ENCODE measurements at places on chromosomes 7 and 10.

GRCh38 chr10:92450896-92451295, 123.0 kb downstream of the IDE start:
- DNase-seq = no peak

- DNase-seq = peak; percentile 75
Measured at GRCh38 chr10:33248638-33249037, 85.8 kb downstream of the NRP1 start.

DNA sequence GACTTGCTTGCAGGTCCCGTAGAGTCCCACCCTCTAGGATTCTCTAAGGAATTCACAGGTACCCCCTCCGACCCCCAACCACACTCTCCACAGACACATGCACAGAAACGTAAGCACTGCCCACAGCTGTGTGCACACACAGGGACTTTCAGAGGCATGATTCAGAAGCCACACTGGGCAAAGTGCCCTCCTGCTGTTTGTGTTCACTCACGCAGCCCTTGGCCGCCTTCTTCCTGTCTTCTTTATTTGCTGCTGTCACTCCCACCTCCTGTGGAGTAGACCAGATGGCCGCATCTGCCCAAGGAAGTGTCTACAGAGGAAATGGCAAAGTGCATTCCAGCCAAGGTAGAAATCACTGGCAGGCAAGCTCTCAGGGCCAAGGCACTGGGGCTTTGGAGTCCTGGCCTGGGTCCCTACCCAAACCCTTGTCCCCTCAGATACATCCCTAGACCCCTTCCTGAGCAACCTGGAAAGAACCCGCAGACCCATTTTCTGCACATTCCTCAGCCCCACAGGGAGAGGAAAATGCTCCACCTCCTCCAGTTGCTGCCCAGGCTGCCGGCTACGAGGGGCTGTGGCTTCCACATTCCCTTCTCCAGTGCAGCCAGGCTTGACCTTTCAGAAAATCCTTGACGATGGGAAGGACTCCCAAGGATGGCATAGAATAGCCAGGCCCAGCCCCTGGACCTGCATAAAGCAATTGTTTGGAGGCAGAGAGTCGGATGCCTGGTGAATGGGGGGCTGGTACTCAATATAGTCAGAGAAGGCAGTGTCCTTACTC, 21.6 kb upstream of the GIMAP8 start:
- DNase-seq = peak; percentile 57

DNA sequence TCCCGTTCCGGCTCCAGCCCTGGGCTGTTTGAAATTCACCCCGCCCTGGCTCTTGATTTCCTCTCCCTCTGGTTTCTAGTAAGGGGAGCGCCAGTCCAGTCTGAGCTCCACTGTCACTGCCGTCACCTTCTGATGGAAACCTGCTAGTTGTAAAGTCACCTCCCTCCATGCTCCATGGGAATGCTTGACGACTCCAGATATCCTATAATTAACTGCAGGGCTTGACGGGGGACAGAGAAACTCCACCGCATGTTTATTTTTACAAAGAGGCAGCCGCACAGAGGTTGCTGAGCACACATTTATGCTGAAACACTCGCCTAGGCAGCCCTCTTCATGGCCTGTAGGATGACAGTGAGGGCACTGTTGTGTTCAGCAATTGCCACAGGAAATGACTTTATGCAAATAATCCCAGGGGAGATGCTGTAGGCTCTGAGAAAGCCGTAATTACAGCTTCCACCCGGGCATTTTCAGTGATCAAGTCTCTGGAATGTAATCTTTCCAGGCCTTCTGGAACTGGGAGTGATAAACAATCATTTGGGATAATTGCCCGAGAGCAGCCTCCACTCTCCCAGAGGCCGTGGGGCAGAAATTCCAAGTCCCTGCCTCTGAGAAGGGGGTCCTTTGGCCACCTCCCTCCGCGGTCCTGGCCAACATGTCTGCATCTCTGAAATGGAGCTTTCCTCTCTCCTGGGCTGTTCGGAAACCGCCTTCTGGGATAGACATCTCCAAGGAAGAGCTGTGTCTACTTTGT, 300.5 kb downstream of the KLF6 start:
- peak; percentile 66 for DNase-seq

DNA sequence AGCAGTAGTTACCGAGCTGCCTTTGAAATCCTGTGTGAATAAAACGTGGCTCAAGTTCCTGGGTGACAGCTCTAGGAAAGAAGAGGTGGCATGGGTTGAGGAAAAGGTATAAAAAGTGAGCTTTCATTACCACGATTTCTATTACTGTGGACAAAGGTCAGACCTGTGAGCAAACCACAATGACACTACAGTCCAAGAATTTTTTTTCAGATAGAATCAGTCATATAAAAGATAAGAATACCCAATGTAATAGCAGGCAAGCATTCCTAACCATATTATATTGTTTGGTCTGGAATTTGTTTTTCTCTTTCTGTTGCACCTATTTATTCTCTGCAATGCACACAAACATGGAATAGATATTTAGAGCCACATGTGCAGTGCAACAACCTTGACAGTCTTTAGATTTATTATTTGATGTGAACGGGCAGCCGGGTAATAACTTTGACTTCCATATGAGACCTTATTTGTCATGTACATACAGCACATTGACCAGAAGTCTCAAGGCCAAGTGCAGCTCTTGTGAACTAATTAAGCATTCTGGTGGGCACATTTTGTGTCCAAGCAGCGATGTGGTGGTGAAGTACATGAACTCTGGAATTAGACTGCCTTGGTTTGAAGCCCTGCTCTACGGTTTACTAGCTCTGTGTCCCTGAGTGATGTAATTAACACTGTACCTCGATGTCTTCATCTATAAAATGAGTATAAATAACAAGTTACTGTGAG, 156.8 kb downstream of the NRCAM start:
- DNase-seq = peak; percentile 78

DNA sequence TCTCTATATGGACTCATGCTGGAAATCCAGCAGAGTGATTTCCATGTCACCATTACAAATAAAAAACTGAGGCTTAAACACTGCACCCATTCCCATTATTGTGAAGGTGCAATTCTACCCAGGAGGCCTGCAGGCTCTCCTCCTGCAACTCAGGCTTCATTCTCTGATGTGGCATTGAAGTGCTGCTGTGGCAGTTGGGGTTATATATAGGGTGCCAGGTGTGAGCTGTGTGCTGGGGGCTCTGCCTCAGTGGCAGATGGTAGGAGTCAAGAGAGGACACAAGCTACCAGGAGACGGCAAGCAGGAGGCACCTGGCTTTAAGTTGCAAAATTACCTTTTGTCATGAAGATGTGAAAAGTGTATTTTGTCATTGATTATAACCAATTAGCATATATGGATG, 21.3 kb downstream of the ZNF107 start:
- no peak for DNase-seq

GRCh38 chr10:69973678-69974077, 79.0 kb upstream of the MACROH2A2 start:
- no peak for DNase-seq

DNA sequence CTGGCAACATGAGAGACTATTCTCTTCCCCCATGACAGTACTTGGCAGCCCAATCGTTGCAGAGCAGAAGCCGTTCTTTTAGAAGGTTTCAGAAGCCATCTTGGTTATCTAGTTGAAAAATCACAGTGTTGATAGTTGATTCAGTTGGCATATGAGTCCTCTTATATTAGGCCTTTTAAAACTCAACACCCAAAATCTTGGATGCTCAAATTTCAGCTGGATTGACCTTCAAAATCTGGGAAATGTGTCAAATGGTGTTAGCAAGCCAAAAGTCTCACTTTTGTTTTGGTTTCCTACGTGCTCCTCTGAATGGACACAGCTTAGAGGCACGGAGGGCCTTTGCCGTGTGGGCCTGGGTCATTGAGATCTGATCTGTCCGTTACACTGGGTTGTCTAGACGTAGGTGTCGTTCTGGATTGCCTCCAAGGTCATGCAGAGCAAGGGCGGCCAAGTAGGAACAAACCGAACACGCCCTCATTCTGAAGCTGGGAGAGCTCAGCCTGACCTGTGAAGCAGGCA, 59.3 kb upstream of the BMPER start:
- DNase-seq = no peak

DNA sequence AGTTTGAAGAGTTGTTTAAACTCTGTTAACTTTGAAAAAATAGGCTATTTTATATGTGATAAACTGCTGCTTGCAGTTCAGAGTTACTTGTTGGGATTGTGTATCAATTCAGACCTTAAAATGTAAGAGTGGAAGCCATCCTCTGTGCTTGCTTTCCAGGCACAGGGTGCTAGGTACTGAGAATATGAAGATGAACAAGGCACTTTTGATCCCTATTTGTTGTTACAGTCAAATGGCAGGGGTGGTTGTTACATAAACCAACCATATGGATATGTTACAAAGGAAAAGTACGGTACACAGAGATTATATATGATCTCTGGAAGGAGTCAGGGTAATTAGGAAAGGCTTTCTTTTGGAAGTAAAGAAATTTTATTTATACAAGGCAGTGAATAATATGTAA, 63.8 kb downstream of the REEP3 start:
- DNase-seq = no peak

DNA sequence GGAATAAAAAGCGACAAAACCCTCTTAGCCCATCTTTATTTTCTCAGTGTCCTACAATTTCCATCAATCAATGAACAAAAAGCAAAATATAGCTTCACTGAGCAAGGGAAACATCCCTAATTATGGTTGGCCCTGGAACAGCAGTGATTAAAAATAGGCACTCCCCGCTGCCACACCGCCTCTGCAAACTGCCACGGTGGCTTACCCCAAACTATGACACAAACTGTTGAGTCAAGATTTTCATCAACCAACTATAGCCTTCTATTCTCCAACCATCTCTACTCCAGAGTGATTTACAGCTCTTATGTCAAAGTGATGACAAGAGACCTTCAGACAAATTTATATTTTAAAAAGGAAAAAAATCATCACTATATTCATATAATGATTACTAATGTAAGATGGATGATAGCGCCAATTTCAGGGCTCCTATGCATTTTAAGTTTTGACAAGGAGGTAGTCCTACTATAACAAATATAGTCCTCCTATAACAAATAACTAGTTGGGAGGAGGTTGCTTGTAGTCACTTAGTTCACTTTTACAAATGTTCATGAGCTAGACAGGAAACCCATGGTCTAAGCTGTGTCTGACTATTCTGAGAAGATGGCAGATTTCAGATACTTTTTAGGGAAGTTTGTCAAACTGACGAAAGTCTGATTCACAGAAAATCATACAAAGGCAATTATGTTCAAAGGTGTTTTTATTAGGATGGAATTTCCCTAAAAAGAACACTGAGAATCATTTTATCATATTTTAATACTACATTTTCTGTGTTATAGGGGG, 26.3 kb downstream of the DENND11 start:
- DNase-seq = no peak

DNA sequence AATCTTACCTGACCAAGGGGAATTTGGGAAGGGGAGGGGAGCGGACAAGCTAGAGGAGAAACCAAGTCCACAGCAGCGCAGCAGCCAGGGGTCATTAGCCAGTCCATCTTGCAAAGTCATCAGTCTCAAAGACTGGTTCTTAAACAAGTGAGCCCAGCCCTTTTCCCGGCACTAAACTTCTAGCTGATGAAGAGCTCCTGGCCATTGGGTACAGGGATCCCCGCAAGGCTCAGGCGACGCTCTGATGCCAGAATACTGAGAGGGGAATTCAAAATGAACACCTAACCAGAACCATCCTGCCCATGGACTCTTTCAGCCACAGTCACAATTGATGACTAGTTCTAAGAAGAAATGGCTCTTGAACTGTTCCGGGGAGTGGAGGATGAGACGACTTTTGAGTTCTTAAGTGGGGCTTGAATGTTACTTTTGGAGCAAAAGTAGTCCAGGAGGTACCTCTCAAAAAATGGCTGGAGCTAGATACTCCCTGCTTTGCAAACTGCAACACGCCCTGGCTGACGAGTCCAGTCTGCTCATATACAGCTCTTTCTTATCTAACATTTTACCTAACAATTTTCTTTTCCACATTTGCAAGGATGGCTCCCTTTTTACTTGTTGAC, 2.5 kb upstream of the TWIST1 start:
- DNase-seq = no peak

DNA sequence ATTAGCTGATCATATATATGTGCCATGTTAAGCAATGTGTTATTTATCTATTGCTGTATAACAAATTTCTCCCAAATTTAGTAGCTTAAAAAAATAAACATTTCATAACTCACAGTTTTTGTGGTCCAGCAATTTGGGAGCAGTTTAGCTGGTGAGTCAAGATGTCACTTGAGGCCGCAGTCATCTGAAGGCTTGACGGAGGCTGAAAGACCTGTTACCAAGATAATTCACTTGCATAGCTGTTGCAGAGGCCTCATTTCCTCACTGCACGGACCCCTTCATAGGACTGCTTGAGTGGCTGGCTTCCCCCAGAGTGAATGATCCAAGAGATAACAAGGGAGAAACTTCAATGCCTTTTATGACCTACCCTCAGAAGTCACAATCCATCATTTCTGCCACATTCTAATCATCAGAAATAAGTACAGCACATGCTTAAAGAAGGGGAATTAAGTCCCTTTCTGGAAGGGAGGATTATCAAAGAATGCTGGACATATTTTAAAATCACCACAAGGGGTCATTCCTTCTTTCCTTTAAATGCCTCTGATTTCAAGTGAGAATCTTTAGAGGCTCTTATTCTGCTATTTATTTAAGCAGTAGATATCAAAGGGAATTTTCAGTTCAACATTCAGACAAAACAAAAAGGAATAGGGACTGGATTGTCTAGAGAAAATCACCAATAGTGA, 10.5 kb upstream of the SRPK2 start:
- DNase-seq = peak; percentile 61

DNA sequence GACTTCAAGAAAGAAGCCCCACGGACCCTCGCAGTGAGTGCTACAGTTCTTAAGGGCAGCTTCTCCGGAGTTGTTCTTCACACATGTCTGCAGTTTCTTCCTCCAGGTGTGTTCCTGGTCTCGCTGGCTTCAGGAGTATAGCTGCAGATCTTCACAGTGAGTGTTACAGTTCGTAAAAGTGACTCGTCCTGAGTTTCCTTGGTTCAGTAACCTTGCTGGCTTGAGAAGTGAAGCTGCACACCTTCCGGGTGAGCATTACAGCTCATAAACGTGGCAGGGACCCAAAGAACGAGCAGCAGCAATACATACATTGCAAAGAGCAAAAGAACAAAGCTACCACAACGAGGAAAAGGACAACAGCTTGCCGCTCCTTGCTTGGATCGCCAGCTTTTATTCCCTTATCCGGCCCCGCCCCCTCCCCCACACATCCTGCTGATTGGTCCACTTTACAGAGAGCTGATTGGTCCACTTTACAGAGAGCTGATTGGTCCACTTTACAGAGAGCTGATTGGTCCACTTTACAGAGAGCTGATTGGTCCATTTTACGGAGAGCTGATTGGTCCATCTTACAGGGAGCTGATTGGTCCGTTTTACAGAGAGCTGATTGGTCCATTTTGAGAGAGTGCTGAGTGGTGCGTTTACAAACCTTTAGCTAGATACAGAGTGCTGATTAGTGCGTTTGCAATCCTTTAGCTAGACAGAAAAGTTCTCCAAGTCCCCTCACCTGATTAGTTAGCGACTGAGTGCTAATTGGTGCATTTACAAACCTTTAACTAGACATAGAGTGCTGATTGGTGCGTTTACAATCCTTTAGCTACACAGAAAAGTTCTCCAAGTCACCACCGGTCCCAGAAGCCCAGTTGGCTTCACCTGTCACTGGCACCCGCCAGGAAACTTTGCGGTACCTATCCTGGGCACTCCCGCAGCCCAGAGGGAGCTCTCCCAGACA, 165.3 kb downstream of the AGMO start:
- no peak for DNase-seq

All from cardiac fibroblast (primary cell).